Parietal lobe (tissue), 2 donors: ENCODE measurements at places on chromosomes 5 and 9. TPM values are rescaled to one million over a fixed set of nuclear protein-coding genes. Genes with fewer than 3 reads are reported as not detected.

Gene GDA
- total RNA-seq = 36.0 TPM

Gene MYMK
- total RNA-seq = not detected

Gene GGTA1
- 1.9 TPM for total RNA-seq

Gene HAPLN1
- total RNA-seq = 7.2 TPM

Gene AQP3
- total RNA-seq = not detected

Gene CDH6
- 52.0 TPM for total RNA-seq

Gene FGF18
- total RNA-seq = 0.63 TPM

Gene ECSCR
- total RNA-seq = 4.7 TPM
